Activated naive CD8-positive, alpha-beta T cell treated with anti-CD3 and anti-CD28 coated beads for 36 hours (primary cell): ENCODE measurements at places on chromosomes 4 and X. TPM values are rescaled to one million over a fixed set of nuclear protein-coding genes. Genes with fewer than 3 reads are reported as not detected.

The SRPX gene
- total RNA-seq = not detected

GRCh38 chr4:134201216-134202161, at the start of gene PABPC4L:
TSS of gene PABPC4L (minus strand) at chr4:134201789. CDS start at chr4:134201019, 770 bp downstream.
- DNase-seq = no peak

The PRPS2 gene
- total RNA-seq = 119 TPM

GRCh38 chr4:181962321-181962720, 280.9 kb upstream of the TENM3 start:
- DNase-seq = no peak

DNA sequence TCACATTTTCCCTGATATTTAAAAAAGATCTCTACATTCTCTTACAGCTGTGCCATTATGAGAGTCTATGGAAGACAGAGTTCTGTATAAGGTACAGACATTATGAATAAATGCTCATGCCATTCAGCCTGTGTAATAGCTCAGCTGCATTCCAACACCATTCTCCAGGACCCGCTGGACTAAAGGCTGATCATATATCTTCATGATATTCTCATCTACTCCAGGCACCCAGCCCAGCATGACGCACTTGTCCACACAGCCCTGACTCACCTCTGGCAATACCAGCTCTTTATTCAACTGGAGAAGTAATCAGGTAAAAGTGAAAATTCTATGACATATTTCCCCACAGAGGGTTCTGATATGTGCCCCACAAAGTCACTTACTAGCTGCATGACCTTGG, 437.5 kb upstream of the FGF16 start:
- DNase-seq = no peak

GRCh38 chr4:110611968-110612447, 10.9 kb downstream of the PITX2 start:
- no peak for DNase-seq

- no peak for DNase-seq
Measured at GRCh38 chr4:54315561-54316538, 86.8 kb downstream of the PDGFRA start.
